ENCODE measurements at places on chromosomes 12 and 14.

DNA sequence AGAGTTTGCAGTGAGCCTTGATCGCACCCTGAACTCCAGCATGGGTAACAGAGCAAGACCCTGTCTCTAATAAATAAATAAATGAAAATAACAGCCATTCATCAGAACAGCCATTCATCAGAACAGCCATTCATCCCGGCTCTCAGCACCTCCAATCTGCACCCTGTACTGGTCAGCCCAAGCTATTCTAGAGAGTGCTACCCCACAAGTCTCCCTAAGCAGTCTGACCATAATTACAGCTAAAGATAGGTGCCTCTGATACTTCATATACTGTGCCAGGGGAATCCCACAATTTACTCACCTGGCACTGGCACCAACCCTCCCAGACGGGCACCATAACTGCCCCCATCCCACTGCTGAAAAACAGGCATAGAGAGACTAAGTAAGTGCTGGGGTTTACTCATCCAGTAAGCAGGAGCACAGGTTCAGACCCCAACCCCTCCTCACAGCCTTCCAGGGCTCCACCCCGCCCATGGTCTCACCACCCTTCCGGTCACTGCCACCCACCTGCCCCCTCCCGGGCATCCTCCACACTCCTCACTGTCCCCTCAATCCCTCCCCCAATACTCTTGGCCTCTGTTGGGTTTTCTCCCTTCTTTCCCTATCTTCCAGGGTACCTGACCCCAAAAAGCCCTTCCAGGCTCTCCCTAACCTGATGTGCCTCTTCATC, 15.2 kb upstream of the EIF5 start:
- DNase-seq, result no peak

DNA sequence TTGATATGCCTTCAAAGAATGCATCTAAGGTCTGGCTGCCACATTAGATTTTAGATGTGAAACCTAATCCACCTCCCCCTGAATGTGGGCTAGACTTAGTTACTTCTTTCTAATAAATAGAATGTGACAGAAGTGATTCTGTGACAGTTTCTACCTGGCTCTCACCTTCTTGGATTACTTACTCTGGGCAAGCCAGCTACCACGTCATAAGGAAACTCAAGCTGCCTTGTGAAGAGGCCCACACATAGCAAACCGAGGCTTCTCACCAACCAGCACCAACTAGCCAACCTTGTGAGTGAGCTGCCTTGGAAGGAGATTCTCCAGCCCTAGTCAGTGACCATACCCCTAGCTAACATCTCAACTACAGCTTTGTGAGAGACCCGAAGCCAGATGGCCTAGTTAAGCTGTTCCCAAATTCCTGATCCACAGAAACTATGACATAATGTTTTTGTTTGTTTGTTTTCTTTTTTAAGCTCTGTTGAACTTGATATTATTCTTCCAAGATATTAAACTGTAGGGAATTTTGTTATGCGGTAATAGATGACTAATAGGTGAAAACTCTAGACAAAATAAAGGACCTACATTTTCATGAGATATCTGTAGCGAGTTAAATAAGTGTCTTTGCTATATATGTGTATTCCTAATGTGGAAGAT, 6.2 kb downstream of the GPR19 start:
- no peak for DNase-seq

- DNase-seq, result peak; percentile 23
Observed at GRCh38 chr12:79329933-79330332, 360.8 kb downstream of the PAWR start.

GRCh38 chr12:97501422-97501821, 38.8 kb downstream of the RMST start:
- DNase-seq, result no peak

DNA sequence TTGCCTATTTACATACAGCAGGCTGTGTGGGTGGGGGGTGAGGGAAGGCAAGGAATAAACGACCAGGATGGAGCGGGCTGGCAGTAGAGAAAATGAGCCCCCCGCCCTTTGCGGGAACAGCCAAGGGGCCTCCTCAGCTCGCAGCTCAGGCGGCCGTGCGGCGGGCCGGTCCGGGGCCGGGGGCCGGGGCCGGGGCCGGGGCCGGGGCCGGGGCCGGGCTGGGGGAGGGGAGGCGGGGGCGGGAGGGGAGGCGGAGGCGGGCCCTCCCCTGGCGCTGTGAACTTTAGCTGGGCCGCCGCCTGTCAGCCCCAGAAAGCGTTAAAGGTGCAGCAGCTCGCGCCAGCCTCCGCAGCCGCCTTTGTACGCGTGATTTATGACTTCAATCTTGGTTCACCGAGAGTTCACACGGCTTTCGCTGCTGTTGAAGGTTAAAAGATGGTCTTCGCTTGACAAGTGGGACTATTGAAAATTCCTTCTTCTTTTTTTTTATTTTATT, 28.8 kb downstream of the HOXC4 start:
- DNase-seq, result no peak

DNA sequence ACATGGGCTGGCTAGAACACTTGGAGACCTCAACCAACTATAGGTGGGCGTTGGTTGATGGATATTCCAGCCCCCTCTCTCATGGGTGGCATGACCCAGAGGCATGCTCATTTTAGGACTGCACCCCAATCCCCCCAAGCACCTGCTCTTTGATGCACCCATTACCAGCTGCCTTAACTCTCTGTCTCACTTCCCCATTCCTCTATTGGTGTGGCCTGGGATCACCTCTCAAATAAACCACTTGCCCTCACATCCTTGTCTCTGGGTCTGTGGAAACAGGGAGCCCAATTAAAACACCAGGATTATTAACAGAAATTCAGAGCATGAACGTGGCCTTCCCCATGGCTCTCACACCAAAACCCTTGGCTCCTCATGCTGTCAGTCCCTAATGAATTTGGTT, 202.3 kb upstream of the NOS1 start:
- no peak for DNase-seq

DNA sequence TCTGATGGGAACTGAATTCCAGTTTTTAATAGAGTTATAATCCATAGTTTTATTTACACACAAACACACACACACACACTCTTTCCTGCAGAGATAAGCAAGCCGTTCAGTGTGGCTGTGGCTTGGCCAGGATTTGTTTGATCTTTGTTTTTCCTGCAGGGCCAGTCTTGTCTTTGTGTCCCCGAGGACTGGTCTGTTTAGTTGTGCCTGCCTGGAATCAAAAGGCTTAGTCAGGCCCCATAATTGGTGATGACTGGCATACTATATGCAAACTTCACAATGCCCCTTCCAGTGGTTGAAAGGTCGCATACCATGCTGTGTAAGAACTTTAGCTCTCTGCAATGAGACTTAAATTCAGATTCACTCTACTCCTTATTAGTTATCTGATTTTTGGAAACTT, 26.0 kb downstream of the WBP11 start:
- peak; percentile 15 for DNase-seq

DNA sequence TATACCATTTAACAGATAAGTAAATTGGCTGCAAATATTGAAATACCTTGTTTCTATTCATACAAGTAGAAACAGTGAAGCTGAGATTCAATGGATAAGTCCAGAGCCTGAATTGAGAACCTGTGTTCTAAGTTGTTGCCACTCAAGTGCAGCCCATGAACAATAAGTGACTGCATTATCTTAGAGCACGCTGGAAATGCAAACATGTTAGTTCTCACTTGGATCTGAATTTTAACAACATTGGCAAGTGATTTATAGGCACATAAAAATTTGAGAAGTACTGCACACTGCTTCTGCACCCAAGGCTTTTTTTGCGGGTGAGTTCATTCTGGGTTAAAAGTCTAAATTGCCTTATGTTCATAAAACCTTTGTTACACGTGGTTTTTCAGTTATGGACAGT, 484.3 kb downstream of the NAV3 start:
- DNase-seq, result no peak

DNA sequence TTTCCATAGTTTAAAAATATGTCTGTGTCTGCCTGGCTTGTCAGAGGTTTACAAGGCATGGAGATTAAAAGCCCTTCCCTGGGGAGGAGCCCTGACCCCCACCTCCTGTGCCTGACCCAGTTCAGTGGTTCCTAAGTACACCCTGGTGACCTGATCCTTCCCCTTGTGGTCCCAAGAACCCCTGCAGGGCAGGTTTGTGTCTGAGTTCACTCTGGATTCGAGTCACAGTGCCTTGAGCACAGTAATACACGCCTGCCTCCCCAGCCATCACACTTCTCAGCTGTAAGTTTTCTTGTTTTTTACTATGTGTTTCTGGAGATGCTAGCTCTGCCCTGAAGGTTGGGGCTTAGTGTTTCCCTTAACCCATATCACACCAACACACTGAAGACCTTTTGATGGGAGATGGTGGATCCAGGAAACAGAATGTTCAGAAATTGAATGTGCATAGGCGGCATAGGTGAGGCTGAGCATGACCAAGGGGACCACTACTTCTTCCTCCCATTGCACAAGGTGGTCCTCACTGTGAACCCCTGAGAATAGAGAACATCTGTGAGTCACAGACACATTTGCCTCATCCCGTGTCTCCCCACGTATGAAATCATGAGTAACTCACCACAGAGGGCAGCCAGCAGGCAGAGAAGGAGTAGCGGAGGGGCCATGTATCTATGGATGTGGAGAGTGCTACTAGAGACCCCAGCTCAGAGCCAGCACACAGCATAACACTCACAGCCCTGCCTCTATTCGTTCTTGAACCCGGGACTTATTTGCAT, 962.9 kb downstream of the TMEM121 start:
- DNase-seq, result no peak

GRCh38 chr12:61282790-61283575, 977.2 kb upstream of the USP15 start:
- DNase-seq, result no peak

- DNase-seq, result no peak
Observed at GRCh38 chr12:5227708-5228373, 184.2 kb downstream of the KCNA5 start.

DNA sequence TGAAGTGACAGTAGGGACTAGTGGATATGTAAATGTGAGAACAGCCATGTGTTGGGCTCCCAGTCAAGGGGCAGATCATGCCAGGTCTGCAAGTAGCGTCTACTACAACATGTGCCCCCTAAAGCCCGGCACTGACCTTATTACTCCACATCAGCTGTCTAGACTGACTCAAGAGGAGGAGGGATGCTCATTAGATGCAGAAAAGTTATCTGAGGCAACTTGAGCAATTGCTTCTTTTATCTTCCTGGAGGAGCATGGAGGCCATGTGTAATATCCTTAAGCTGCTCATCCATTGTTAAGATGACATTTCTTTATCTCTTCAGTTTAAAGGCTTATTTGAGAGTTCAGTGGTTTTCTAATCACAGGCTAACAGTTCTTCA, 404.7 kb upstream of the FLRT2 start:
- no peak for DNase-seq

- no peak for DNase-seq
Observed at GRCh38 chr12:54036620-54037359, 3.9 kb downstream of the HOXC5 start.

DNA sequence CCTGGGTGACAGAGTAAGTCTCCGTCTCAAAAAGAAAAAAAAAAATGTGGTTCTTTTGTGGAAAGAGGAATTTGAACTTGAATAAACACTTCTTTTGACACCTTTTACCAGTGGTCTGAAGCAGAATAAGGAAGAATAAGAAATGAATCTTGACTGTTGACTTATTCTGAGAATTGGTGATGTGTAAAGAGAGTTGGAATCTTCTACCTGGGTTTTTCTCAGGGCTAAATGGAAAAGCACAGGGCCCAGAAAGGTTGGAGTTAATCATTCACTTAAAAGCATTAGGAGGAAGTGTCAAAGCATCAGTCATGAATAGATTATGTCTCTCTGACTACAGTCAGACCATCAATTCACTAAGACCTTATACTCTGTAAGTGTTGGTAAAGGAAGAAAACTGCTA, 13.9 kb downstream of the PNMA1 start:
- DNase-seq, result no peak

All from HFFc6 (cell line).